HT1080 (cell line): ENCODE measurements at places on chromosomes 1 and 21. TPM values are rescaled to one million over a fixed set of nuclear protein-coding genes. Genes with fewer than 3 reads are reported as not detected.

Gene OR6N1
- total RNA-seq: not detected in 2 replicates

Gene NT5C1A
- total RNA-seq: not detected in 2 replicates

- DNase-seq: no peak
Observed at GRCh38 chr1:227941509-227942020, 6.2 kb downstream of the WNT9A start.

- DNase-seq: no peak
Observed at GRCh38 chr1:161502181-161502580, 3.1 kb upstream of the FCGR2A start.

- DNase-seq: no peak
Observed at GRCh38 chr1:38005195-38006007, at the start of gene FHL3. TSS of gene FHL3 (minus strand) at chr1:38005514. CDS start at chr1:37999412, 6,102 bp downstream.
